Fibroblast of lung (primary cell): ENCODE measurements at places on chromosomes 13 and 19.

- DNase-seq: no peak
Measured at GRCh38 chr13:87923753-87924152, 252.6 kb downstream of the SLITRK5 start.

DNA sequence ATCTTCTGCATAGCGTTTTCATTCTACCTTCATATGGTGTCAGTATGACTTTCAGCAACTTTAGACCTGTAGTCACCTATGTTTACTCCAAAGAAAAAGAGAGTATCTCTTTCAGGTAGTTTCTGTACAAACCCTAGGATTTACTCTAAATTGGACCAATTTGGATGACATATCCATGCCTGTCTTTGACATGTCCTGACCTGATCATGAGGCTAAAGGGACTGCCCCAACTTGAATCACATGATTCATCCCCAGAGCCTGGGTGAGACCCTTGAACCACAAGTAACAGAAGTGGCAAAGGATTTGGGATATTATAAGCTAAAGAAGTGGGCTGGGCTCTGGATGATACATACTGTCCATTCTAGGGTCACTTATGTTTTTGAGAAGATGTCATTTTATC, 124.5 kb upstream of the CSNK1A1L start:
- no peak for DNase-seq

- DNase-seq: no peak
Measured at GRCh38 chr19:39187552-39187943, 9.2 kb upstream of the NCCRP1 start.

DNA sequence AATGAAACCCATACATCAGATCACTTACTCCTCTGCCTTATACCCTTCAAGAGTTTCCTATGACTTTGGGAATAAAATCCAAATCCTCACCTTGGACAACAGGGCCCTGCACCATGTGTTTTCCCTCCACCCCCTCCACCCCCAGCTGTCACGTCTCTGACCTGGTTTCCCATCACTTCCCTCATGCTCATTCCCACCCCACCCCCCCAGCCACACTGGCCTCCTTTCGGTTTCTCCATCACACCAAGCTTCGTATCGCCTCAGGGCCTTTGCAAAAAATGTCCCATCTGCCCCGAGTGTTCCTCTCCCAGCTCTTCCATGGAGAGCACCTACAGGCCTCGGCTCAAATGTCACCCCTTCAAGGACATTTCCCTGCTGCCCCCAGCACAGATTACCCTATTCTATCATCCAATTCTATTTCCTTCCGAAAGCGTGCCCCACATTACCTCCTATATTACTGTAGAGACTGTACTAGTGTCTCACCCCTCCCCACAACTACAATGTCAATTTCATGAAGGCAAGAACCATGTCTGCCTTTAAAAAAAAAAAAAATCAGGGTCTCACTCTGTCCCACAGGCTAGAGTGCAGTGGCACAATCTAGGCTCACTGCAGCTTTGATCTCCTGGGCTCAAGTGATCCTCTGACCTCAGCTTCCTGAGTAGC, 16.8 kb upstream of the FFAR2 start:
- DNase-seq: no peak

DNA sequence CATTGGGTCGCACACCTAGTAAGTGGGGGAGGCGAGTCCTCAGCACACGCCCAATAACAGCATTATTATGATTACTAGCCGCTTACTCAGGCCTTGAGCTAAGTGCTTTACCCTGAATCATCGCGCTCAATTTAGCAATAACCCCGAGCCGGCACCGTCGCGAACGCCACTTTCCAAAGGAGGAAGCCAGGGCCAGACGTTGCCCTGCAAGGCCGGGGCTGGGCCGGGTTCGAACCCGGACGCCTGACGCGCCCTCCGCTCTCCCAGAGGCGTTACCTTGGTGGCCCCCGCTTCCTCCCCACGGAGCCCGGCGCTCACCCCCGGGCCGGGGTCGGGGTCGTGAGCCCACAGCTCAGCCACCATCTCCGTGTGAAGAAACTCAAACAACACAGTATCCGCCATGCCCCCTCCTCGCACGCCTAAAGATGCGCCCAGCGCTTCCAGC, at the start of gene TRAPPC6A:
Gene TRAPPC6A (minus strand): TSS at position 421 of the 445 bp plus-strand sequence. CDS start 19 bp downstream, at position 402.
- DNase-seq: peak; percentile 74

GRCh38 chr13:51118809-51119431, 7.8 kb upstream of the C13orf42 start:
- DNase-seq: no peak

DNA sequence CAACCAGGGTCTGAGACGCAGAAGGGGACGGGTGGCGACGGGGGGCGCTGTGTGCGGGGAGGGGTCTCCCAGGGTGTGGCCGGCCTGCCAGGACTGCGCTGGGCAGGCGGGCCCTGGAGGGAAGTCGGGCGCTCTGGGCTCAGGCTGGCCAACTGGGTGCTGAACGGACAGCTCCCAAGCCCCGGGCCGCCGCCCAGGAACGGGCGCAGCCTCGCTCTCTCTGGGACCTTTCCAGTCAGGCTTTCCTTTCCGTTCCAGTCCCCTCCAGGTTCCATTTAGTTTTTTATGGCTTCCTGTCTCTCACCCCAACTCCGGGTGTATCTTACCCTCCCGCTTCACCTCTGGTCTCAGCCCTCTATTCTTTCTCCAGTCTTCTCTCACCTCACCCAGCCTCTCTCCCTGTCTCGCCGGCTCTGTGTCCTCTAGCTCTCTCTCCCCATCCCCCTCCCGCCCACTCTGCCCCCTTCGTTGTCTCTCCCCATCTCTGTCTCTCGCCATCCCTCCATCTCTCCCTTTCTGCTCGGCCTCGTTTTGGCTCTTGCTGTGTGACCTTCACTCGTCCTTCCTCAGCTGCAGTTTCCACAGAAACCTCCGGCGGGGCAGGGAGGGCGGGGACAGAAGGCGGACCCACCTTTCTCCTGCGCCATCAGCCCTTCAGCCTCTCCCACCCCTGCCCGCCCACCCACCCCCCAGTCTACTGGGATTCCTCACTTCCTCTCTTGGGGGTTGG, 3.3 kb upstream of the ATP1A3 start:
- peak; percentile 29 for DNase-seq

GRCh38 chr19:16064209-16064889, 11.9 kb upstream of the TPM4 start:
- DNase-seq: no peak

DNA sequence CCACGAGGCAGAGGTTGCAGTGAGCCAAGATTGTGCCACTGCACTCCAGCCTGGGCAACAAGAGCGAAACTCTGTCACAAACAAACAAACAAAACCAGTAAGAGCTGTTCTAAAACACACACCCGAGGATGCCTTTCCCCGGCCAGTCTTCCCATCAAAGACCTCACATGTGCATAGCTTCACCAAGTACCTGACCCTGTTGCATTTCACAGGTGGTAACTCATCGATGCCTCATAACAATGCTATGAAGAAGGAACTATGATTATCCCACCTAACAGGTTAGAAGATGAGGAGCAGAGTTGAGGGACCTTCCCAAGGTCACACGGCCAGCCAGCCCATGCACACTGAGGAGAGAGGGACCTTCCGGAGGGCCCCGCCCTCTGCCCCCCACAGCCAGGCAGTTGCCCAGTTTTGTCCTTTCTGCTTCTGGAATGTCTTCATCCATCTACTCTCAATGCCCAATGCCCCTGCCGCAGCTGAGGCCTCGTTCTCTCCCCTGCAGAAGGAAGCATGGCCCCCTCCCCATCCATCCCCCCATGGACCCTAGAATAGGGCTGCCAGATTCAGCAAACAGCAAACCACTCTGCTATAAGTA, 16.8 kb upstream of the LENG8 start:
- no peak for DNase-seq

DNA sequence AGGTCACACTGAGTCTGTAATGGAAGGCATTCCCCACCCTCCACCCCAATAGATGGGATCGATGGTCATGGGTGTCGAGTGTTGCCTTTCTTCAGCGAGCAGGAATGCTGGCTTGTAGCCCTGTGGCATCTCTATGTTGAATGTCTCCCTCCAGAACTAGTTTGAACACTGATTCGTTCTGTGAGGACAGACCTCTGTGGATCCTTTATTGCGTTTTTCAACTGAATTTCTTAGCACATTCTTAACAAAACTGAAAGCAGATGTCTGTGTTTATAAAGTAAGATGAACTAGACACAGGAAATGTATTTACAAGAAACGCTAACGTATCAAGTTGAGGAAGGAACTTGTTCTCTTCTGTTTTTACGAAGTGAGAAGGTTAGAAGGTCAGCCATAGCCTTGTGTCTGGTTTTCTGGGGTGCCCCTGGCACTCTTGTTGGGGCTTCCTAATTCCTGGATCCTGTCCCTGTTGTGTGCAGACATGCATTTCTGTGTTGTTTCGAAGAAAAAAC, 36.8 kb upstream of the TM9SF2 start:
- DNase-seq: peak; percentile 29

DNA sequence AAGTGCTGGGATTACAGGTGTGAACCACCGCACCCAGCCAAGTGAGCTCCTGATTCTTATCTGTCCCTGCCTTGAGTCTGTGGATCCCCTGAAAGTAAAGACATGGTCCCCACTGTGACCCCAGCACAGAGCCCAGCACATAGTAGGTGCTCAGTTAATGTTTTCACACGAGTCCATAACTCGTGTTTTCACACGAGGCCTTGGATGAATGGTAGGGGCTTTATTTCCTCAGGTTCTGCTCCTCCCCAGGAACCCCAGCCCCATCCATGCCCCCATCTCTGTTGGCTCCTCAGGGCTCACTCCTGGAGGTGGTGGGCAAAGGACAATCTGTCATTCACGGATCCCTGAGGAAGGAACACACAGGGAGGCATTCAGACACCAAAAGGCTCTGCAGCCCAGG, 23.6 kb upstream of the PDE4C start:
- DNase-seq: no peak

DNA sequence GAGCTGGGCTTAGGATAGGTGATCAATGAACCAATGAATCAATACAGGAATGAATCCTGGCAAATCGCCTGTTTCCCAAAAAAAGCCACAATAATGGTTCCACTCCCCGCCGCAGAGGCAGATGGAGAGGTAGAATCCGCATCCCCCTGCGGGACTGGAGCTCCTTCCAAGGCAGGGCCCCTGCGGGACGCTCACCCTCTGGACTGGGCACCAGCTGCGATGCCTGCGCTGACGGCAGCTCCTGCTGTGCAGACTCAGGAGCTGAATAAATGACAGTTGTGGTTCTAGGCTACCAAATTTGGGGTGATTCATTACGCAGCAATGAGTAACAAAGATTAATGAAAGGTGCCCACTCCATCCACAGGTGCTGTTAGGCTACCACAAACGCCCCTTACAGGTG, 8.8 kb upstream of the CDC34 start:
- no peak for DNase-seq

DNA sequence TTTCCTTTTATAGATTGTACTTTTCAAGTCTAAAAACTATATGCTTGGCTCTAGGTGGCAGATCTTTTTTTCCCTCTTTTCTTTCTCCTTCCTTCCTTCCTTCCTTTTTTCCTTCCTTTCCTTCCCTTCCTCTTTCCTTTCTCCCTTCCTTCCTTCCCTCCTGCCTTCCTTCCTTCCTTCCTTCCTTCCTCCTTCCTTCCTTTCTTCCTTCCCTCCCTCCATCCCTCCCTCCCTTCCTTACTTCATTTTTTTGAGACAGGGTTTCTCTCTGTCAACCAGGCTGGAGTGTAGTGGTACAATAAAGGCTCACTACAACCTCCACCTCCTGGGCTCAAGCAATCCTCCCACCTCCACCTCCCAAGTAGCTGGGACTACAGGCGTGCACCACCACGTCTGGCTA, 48.1 kb downstream of the F2RL3 start:
- DNase-seq: no peak

- no peak for DNase-seq
Measured at GRCh38 chr19:45498411-45499195, at the start of gene PPM1N. TSS of gene PPM1N (plus strand) at chr19:45498443. CDS start at chr19:45498473, 30 bp downstream.

DNA sequence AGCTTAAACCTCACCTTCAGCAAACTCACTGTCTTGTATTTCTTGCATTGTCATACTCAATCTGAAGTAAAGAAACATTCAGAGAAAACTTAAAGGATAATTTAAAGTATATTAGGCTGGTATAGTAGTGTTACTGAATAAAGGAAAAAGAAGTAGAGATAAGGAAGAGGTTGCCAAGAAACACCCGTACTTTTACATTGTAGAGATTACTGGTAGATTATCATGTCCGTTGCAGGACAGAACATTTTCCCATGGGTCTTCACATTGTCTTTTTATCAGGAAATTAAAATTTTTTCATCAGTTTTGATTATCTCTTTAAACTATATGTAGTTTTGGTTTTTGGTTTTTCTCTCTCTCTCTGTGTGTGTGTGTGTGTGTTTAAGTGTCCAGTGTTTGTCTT, 19.9 kb upstream of the GPR183 start:
- DNase-seq: no peak

GRCh38 chr19:28290963-28291657, 921.8 kb downstream of the UQCRFS1 start:
- DNase-seq: no peak

GRCh38 chr13:41200126-41200525, 5.8 kb upstream of the KBTBD7 start:
- DNase-seq: no peak

GRCh38 chr13:94325650-94326049, 153.8 kb downstream of the DCT start:
- DNase-seq: peak; percentile 65

GRCh38 chr19:17244618-17245534, 843 bp downstream of the NR2F6 start:
- no peak for DNase-seq

- DNase-seq: no peak
Measured at GRCh38 chr13:68535329-68535728, 1305.2 kb upstream of the PCDH9 start.

- no peak for DNase-seq
Measured at GRCh38 chr19:38385804-38386257, 2.0 kb downstream of the GGN start.

DNA sequence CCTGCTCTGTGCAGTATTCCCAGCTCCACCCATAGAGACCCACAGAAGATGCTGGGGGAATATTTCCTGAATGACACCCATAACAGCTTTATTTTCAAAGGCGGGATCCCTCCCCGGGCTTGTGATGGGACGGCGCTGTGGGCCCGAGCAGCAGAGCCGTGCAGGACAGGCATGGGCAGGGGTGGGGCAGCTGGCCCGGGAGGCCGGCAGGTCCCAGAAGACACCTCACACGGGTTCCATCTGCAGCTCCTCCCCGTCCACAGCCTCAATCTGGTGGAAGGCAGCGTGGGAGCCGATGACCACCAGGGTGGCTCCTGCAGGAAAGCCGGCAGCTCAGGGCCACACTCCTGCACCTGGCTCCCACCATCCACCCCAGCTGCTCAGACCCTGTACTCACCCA, 2.5 kb downstream of the RABAC1 start:
- DNase-seq: no peak

GRCh38 chr19:51796195-51796679, 1.3 kb downstream of the FPR3 start:
- no peak for DNase-seq

- no peak for DNase-seq
Measured at GRCh38 chr13:80802946-80803345, 462.0 kb upstream of the SPRY2 start.
